Testis (tissue), 5 donors: ENCODE measurements at places on chromosomes 7 and 10.

DNA sequence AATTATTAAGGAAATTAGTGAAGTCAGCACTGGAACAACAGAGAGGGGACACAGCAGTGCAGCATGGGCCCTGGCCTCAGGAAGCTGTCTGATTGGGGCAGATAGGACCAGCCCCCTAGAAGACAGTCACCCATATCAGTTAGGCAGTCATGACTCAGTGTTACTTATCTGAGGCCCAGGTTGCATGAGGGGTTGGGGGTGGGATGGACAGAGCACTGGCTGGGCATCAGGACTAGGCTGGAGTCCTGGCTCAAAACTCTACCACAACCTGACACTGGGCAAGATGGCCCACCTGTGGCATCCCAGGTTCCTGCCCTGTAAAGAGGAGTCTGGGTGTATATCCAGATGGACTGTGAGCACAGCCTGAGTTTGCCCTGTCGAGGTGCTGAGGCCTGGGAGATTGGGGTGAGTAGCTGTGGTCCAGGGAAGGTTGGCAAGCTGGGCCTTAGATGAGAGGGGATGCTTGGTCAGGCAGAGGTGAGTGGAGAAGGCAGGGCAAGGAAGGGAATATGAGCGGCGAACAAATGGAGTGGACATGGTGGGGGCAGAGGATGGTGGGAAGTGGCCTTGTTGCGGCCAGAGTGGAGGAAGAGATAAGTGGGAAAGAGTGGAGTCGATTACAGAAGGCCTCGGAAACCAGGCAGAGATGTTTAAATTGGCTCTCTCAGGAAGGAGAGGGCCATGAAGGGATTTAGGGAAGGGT lies 37.5 kb downstream of the HK1 start:
- no peak for DNase-seq

DNA sequence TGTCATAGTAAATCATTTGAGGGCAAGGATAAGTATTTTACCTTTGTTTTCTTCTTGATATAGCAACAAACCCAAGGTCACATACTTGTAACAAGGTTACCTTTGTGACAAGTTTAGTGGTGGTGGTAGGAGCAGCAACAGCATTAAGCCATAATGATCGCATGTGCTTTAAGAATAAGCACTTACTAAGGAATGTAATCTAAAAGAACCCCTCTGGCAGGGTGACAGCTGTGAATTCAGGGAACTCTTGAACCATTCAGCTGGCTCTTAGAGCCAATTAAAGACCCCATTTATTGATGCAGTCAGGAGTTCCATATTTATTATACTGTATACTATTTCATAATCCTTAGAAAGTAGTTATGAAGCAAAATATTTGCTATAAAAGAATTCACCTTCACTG lies 370.8 kb downstream of the EXOC4 start:
- no peak for DNase-seq

- DNase-seq: no peak
These were observed 146.3 kb downstream of the BAMBI start for GRCh38 chr10:28823501-28824075.

- no peak for DNase-seq
These were observed 858.5 kb downstream of the KCNMA1 start for GRCh38 chr10:76778914-76779795.

- peak; percentile 43 for DNase-seq
These were observed 270.4 kb downstream of the HGF start for GRCh38 chr7:81499262-81500116.
